ENCODE measurements at places on chromosomes 5 and 9.
A peak's percentile ranks its signal among the peaks of the same experiment; 100 is the strongest.

GRCh38 chr5:85049020-85049419, 664.3 kb upstream of the EDIL3 start:
- DNase-seq: peak; percentile 1

DNA sequence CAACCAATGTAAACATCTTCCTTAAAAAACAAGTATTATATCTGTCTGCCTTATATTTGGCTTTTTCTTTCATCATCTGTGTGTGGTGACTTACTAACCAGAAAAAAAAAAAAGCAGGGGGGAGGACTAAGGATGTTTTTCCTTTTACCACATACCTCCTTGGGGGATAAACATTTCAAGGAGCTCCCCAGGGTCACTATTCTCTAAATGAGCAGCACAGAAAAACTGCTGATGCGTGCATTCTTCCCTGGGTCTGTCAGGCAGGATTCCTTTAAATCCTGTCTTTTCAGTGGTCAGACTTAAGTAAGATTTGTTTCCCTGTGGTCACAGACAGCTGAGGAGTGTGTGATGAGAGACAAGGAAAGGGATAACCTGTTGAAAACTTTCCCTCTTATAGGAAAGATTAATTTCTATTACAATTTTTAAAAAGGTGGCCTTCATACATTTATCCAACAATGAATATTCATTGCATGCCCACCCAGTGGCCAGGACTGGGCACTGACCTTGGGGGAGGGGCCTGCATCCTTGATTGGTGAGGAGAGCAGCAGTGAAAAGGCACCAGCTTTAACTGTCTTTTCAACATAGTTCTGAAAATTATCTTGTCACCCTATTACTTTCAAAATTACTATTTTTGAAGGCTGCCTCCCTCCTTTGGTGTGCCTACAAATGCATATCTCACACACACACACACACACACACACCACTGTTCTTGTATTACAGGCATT, 123.1 kb downstream of the TLE4 start:
- peak; percentile 6 for DNase-seq

DNA sequence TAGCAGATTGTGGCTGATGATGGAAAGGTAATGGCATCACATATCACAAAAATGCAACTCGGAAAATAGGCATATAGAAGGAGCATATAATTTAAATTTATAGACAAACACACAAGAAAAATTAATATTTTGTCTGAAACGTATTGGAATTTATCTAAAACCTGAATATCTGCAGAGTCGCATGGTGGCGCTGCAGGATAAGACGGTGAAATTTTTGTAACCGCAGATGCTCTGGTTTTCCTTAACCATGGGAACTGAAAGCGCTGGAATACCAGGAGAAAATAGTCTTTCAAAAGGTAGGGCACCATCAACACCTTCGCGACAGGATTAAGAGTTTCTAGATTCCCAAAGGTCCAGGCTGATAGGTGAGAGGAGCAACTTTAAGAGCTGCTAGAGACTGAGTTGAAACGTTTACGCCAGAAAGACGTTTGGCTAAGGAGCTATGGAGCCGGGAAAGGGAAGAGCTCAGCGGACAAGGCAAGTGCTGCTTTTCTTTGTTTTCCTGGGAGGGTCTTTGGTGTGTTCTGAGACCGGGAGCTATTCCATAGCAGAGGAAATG, 11.0 kb upstream of the PCDHB15 start:
- DNase-seq: no peak

GRCh38 chr9:14057368-14058324, 256.3 kb downstream of the NFIB start:
- no peak for DNase-seq

DNA sequence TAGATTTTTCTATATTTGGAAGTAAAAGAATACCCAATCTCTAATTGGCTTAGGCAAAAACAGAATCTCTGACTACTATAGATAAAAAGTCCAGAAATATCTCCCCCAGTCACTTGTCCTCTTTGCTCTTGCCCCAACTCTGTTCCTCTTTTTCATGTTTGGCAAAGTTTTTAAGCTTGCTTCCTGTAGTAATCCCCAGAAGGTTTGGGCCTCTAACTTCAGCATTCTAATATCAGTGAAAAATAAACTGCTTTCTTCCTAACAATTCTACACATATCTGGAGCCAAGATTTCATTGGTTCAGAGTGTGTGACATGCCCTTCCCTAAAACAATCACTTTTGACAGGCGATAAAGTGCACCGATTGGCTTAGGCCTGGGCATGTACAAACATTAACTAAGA, 1680.3 kb downstream of the MAT2B start:
- DNase-seq: no peak

DNA sequence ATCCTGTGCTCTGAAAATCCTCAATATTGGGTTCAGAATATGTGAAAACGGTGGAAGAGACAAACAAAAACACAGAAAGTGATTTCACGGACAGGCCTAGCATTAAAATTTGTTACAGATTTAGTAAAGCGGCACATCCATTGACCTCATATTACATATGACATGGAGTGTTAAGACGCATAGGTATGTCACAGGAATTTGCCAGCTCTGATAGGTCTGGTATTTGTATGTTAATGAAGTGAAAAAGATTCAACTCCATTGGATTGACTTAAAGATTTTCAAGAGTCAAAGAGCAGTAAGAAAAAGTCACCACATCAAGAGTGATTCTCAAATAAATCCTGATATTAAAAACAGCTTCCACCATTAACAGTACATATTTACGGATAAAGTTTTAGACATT, 396.5 kb upstream of the SEMA6A start:
- DNase-seq: no peak

DNA sequence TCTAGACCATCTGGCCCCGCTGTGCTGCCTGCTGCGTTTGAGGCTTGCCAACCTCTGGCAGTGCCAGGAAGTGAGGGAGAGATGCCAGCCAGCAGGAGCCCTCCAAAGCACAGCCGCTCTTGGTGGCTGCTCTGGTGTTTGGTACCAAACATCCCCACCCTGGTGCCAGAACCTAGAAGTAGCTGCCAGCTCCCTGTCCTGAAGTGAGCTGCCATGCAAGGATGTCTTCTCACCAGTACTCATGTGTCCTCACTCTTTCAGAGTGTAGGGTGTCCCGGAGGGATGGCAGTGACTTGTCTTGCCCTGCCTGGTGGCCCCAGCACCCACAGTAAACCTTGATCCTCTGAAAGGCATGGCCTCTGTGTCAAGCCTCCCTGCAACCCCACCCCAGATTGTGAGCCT, 43.4 kb downstream of the AMBP start:
- DNase-seq: no peak

DNA sequence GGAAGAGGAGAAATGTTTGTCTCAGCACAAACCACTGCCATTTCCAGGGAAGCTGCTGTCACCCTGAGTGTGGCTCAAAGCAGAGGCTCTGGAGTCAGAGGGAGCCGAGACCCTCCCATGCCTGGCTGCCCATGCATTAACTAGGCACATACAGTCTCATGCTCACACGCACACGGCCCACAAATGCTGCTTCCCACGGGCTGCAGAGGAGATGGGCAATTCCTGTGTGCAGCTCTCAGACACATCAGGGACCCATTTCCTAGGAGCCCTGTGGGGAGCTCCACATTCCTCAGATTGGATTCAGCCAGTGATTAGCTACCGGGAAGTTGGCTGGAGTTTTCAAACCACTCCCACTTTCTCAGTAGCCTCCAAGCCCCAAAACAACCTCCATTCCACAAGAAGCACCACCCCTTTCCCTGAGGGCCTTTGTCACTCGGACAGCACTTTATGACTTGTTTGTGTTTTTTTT, 9.1 kb upstream of the PTGES start:
- DNase-seq: no peak

DNA sequence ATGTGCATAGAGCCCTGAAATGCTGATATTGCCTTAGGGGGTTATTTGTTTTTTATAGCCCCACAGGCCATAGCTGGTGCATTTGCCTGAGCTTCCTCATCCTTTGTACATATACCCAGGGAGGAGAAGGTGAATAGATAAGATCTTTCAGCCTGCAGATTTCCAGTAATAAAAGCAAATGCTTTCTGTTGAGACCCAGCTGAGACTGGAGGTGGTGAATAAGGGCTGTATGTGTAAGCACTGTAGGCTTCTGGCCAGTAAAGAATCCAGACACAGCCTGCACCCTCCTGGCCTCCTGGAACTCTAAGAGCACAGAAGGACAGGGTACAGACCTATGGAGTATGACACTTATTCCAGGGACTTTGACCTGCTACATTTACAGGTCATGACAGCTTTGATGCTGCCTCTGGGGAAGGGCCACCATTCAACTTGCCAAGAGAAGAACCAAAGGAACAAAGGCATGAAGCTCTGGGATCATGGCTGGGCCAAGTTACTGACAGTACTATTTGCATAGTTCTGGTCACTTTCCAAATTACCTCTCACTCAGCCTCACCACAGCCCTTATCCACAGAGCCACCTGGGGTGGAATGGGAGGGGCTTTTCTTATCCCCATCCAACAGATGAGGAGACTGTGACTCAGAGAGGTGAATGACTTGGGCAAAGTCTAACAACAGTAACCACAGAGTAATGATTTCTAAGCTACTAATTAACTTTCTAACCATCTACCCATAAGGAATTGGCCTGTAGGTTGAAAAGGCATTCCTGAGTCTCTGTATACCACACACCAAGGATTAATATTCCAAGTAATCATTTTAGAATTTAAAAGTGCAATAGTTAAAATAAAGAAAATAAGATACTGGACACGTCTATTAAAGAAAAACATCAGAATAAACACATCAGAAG, 604.5 kb upstream of the KLF4 start:
- DNase-seq: no peak

DNA sequence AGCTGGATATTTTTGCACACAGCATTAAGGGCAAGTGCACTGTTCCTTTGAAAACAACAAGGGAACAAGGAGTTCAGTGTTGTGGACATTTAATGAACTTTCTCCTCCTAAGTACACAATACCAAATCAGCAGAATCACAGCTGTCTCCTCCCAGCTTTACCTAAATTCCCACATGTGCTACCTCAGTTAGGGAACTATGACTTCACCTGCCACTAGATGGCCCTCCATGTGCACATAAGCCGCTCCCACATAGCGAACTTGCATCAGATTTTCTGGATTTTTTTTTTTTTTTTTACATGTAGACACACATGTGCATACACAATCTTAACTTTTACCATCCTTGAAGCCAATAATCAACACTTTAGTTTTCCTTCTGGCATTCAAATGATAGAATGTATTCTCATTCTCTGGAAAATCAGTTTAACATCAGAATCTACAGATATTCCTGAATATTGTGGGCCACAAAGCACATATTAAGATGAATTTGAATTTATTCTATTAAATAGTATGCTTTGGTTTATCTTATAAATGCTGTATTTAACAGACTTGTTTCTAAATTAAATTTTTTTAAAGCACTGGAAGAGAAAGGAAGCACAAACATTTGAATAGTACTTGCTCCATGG, 123.6 kb downstream of the PALM2AKAP2 start:
- peak; percentile 88 for DNase-seq

- DNase-seq: no peak
Observed at GRCh38 chr5:75640826-75641225, 29.6 kb downstream of the ANKDD1B start.

GRCh38 chr9:14746626-14747025, 24.1 kb upstream of the CER1 start:
- DNase-seq: no peak

GRCh38 chr5:173237143-173237874, 2.3 kb upstream of the NKX2-5 start:
- DNase-seq: no peak

DNA sequence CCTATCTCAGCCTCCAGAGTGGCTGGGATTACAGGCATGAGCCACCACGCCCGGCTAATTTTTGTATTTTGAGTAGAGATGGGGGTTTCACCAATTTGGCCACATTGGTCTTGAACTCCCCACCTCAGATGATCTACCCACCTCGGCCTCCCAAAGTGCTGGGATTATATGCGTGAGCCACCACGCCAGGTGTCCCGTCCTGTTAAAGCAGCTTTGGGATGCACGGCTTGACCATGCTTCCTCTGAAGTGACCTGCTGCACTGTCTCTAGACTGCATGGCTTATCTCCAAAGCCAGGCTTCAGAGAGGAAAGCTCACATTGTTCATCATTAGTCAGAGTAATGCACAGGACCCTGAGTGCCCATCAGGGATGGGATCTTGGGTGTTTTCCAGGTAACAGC, 45.4 kb downstream of the SEMA4D start:
- no peak for DNase-seq

- no peak for DNase-seq
Observed at GRCh38 chr5:133373121-133373870, 239.0 kb downstream of the FSTL4 start.

GRCh38 chr5:5598547-5599113, 176.2 kb downstream of the ICE1 start:
- no peak for DNase-seq

DNA sequence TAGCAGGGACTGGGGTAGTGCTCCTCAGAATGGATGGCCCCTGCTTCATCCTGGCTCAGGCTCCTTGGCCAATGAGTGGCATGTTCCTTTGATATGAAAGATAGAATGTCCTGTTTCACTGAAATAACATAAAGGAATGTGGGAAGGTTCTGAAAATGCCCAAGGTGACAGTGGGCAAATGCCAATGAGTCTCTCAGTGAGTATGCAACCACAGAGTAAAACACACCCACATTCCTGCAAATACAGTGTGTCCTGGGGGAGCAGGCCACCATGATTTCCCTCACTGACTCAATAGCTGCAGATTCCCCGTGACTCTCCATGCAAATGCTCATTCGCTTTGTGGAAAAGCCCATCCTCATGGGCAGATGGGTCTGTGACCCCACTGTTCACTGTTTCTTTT, 36.4 kb downstream of the ZNF366 start:
- no peak for DNase-seq

DNA sequence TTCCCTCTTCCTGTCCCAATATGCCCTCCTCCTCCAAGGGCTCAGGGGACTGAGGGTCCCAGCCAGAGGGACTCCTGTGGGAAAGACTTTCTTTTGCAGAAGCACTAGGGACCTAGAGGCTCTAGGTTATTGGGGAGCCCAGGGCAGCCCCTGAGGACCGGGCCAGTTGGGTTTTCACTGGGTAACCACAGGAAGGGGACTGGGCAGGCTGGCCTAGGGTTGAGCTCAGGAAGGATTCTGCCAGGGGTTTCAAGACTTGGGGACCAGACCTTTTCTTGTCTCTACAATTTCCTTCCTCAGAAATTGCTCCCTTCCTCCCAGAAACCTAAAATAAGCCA, 24.4 kb upstream of the HMCN2 start:
- DNase-seq: no peak

- DNase-seq: no peak
Observed at GRCh38 chr5:154159343-154159742, 31.2 kb upstream of the GALNT10 start.

GRCh38 chr5:149422366-149423048, 43.4 kb upstream of the IL17B start:
- no peak for DNase-seq

GRCh38 chr9:75615284-75615683, 275.2 kb upstream of the PCSK5 start:
- no peak for DNase-seq

- no peak for DNase-seq
Observed at GRCh38 chr9:20511686-20512085, 110.6 kb downstream of the MLLT3 start.

- DNase-seq: no peak
Observed at GRCh38 chr9:30103647-30104394, 2280.6 kb upstream of the ACO1 start.

- DNase-seq: no peak
Observed at GRCh38 chr5:178839319-178839704, 20.4 kb upstream of the ZNF354B start.

- DNase-seq: no peak
Observed at GRCh38 chr9:21415493-21416267, 6.8 kb downstream of the IFNA8 start.
